CD4-positive, alpha-beta T cell treated with Interleukin-17A for 4 hours (primary cell): ENCODE measurements at places on chromosomes 13 and 19.

DNA sequence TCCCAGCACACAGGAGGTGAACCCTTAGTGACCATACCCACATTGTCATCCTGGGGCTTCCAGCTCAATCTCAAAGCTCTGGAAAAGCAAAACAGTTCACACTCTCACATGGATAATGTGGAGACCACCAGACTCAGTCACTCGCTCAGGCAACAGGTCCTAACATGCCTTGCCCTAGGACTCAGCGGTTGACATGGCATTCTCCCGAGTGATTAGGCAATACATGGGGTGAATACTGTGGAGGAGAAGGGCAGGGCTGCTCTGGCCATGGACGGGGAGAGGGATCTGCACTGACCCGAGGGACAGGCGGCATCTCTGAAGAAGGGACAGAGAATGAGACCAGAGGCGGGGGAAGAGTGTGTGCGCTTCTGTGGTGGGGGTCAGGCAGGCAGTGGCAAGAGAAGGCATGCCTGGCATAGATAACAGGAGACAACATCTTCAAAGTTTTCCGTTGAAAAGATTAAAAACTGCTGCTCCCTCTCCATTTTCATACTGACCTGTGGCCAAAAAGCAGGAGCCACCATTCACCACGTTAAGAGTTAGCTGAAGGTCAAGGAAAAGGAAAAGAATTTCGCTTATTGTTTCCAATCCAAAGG is 44.5 kb upstream of the EPHX3 start:
- no peak for DNase-seq

DNA sequence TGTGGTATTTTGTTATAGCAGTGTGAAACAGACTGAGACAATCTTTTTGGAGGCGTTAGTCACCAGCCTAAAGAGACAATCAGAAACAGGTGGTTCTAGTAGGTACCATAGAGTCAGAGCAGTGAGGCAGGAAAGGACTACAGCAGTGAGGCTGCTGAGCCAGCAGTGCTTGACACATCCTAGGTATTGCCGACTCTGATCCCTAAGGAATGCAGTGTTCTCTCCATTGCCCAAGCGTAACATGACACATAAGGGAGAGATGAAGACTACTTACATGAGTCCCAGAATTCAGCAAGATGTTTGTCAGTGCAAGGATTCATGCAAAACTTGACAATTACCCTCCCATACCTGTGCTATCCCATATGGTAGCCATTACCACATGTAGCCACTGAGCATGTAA is 62.4 kb upstream of the XPO4 start:
- no peak for DNase-seq

GRCh38 chr19:4258181-4258580 is 11.3 kb downstream of the YJU2 start:
- no peak for DNase-seq

- DNase-seq = no peak
These were observed 14.4 kb downstream of the MYBPC2 start for GRCh38 chr19:50447053-50447452.

GRCh38 chr13:85543144-85543543 is 256.1 kb downstream of the SLITRK6 start:
- DNase-seq = no peak
